A549 (cell line): ENCODE measurements at places on chromosomes 3 and 15.

DNA sequence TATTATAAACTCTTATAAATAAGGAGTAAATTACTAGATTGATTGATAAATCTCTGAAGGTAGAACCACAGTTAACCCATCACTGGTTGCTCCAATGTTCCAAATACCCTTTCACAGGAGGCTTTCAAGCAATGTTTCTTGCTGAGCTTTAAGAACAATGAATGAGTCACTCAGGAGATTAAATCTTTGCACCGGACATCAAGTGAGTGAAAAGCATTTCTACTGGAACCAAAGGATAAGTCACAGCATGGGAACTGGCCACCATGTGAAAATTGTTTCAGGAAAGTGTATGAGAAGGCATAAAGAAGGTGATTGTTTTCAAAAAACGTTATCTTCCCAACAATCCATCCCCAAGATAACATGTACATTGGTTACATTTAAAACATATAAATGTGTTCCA is 90.6 kb downstream of the CNTN3 start:
- no peak for DNase-seq

- DNase-seq = no peak
These were observed 243.5 kb upstream of the TRIM42 start for GRCh38 chr3:140434261-140434905.

DNA sequence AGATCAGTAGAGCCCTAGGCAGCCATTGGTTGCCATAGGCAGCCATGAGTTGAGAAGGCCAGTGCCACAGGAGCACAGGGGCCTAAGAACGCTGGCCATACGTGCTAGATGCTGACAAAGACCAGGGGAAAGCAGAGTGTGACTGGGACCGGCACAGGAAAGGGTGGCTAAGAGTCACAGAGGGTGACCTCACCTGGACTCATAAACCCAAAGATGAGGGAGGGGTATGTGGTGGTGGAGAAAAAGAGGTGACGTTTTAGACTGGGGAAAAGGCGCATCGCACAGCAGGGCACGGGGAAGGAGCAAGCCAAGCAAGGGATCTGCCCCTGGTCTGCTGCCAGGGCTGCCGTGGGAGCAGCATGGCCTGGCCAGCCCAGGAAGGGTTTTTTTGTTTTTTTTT is 122.5 kb downstream of the VGLL4 start:
- DNase-seq = no peak

- DNase-seq = no peak
These were observed 901.4 kb downstream of the MCTP2 start for GRCh38 chr15:95132774-95133173.

- DNase-seq = no peak
These were observed 39.3 kb upstream of the HDC start for GRCh38 chr15:50304836-50305235.

DNA sequence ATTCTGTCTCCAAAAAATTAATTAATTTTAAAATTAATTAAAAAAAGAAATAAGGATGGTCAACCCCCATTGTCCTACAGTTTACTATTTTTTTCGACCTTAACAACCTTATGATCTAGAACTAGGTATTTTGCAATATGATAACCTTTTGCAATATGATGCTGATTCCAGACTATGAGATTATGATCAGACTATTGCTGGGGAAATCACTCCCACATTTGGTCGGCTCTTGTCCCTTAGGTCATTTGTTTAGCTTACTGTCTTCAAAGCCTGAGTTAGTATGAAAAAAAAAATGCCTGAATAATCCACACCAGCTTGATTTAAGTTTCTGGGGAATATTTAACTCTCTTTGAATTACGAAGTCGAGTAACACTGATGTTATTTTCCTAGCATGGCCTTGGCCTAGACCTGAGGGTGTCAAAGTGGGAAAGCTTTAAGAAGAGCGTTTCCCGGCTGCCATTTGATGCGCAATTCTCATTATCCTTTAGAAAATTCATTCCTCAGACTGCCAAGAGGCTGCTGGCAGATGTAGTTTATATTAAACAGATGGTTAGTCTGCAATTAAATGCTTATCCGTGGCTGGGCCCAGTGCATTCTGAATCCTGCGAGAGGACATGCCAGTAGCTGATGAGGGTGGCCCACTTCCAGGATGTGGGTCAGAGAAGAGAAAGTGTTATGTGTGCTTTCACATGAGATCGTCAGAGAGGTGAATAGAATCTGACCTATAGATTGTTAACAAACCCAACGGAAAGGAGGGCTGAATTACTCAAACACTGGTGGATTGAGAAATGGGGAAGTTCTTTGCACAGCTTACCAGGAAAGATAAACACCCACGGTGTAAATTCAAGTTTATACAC is 496.0 kb upstream of the THBS1 start:
- DNase-seq = no peak

- DNase-seq = peak; percentile 36
These were observed 60.2 kb downstream of the MAP3K13 start for GRCh38 chr3:185423178-185423577.

DNA sequence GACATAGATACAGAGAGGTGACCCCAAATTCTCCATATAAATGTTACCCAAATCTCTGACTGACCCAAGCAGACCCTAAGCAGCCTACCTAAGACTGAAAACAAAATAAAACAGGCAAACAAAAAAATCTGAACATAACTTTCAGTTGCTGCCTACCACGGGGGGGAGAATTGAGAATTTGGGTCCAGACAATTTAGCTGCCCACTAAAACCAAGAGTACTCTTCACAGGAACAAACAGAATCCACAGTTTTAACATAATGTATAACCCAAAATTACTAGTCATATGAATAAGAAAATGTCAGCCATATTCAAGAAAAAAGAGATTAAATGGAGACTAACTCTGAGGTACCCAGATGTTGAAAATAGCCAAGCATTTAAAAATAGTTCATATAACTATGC is 44.4 kb downstream of the SRPRB start:
- DNase-seq = no peak

- DNase-seq = no peak
These were observed 281.6 kb downstream of the MBNL1 start for GRCh38 chr3:152550284-152550683.

DNA sequence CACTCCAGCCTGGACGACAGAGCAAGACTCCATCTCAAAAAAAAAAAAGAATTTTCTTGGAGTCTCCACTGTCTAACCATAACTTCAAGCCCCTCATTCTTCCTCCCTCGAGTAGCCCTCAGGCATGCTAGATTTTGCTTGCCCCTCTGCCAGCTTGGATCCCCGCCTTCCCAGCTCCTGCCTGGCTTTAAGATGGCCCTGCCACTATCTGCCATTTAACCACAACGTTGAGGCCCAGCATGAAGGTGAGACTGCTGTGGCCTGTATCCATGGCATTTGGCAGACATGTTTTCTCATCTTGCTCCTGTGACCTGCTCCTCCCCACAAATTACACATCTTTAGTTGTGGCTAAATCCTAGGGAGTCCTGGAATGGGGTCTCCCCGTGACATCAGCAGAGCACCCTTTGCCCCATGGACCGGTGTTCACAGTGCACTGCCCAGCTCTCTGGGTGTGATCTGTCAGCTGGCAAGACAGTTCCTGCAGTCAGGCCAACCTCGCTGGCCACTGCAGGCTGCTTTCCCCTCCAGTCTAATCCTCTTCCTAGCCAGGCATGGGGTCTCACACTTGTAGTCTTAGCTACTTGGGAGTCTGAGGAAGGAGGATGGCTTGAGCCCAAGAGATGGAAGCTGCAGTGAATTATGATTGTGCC is 10.4 kb downstream of the VPS18 start:
- DNase-seq = no peak

DNA sequence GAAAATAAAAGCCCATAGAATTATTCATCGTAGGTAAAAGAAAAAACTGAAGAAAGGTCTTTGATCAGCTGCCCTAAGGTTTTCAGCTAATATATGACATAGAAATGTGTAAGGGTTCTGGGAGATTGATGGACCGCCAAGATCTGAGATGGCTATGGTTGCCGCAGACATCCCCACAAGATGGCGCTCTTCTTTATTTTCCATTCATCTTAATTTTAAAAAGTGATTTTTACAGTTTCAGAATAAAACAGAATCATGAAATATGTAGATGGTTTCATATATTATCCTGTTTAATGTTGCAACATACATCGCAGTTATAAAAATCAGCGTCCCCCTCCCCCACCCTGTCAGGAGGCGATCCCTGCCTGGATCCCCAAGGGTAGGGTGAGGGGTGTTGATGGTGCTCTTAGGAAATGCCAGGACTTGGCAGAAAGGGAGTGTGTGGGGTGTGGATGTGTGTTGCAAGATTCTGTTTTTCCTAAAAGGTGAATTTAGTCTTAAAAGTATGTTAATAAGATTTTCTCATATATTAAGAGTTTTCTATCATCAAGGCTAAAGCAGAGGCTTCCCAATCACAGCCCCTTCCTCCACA is 68.8 kb downstream of the ANXA2 start:
- DNase-seq = no peak

DNA sequence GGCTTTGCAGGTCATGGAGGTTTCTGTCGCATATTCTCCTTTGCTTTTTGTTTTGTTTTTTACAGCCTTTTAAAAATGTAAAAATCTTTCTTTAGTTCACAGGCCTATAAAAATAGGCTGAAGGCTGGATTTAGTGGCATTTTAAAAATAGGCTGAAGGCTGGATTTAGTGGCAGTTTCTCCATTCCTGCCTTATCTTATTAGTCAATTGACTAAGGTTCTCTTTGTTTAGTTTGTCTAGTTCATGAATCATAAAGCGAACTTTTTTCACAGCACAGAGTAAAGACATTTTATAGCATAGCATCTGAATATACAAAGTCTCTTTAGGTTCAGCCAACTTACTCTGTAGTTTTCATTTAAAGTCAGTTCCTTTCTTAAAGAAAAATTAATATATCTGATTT is 31.4 kb downstream of the AP4E1 start:
- DNase-seq = no peak

- DNase-seq = no peak
These were observed 28.6 kb downstream of the EPHB1 start for GRCh38 chr3:134823679-134824078.

GRCh38 chr15:62066663-62067447 is at the start of gene C2CD4A:
TSS of gene C2CD4A (plus strand) at chr15:62066977. CDS start at chr15:62067614, 637 bp downstream.
- peak; percentile 27 for DNase-seq

DNA sequence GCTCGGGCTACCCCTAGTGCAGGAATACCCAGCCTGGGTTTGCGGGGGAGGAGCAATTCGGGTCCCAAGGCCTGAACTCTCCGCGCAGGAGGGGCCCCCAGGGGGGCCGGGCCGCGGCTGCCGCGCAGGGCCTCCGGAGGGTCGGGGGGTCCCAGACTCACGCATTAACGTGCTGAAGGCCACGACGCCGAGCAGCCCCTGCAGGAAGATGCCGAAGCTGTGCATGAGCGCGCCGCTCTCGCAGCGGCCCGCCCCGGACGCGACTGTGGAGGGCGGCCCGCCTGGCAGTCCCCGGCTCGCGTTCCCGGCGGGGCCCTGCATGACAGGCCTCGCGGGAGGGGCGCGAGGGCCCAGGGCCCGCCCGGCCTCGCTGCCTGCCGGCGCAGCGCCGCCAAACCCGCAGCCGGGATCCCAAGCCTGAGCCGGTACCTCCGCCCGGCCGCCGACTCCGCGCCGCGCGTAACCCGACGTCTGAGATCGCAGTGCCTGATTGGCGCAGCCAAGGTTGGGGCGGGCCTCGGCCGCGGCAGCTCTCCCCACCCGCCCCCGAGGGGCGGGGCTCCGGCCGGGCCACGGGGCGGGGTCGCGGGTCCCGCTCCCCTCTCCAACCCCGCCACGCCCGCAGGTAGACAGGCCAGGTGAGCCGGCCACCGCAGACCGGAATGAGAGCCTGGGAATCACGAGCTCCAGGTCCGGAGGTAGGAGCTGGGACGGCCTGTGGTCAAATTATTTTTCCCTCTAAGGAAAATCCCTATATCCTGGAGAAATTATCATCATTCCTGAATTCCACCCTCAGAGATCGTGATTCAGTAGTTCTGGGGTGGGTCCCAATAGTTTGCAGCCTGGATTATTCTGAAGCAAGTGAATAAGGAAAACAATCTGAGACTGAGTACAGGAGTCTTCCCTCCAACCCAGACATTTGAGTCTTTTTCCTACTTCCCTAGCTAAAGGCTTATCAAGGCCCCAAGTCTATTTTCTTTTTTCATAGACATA is at the start of gene STIMATE:
STIMATE (minus strand) TSS at position 419 of the 993 bp plus-strand sequence; CDS start at position 321, 98 bp downstream.
- peak; percentile 60 for DNase-seq

DNA sequence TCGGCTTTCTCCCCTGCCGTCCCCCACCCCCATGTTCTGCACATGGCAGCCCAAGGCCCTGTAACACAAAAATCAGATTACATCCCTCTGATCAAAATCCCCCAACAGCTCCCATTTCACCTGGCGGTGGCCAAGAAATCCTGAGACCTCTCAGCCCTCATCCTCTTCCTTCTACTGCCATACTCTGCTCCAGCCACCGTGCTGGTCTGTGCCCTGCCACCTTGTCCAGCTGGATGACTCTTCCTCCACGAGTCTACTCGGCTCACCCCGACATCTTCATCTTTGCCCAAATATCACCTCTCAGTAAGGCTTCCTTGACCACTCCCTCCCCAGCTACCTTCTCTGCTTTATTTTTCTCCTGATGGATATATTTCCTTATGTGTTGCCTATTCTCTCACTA is 3.1 kb downstream of the CCDC51 start:
- DNase-seq = no peak

DNA sequence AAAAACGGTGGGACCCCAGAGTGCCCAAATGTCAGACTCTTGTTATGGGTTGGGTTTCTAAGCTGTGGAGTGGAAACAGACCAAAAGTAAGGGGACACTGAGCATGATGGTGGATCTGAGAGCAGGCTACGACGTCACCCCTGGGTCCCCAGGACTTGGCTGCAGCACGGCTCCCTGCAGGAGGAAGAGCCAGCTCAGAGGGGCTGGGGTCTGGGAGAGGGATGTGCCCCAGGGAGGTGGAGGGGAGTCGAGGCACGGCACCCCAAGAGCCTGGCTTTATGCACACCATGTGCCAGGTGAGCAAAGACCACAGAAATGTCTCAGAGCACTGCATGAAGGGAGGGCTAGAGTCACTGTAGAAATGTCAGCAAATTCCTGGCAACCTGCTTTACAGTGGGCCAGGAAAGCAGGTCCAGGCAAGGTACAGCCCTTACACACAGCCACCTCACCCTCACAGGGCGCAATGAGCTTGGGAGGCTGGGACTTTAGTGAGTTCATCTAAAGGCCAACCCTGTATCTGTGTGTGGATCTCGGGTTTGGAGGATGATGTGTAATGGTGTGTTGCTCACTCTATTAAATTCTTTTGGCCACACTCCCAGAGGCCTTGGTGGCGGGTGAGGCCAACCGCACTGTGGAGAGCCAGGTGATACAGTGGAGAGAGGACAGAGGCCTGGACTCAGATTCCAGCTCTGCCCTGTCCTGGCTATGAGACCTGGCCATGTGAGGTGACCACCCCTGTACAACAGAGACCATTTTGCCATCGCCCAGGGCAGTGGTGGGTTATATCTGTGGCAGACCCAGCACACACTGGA is 14.1 kb downstream of the CTSH start:
- DNase-seq = peak; percentile 68
